ENCODE measurements at places on chromosomes 11 and 22. TPM values are rescaled to one million over a fixed set of nuclear protein-coding genes. Genes with fewer than 3 reads are reported as not detected.

ANO5 gene
- total RNA-seq = 4.0 TPM

ANO1 gene
- 11.5 TPM for total RNA-seq

DKK3 gene
- 125 TPM for total RNA-seq

CRYBB3 gene
- total RNA-seq = 0.26 TPM

OR4D5 gene
- total RNA-seq = not detected

PRR5L gene
- total RNA-seq = 18.9 TPM

PHLDA2 gene
- total RNA-seq = 8.6 TPM

OR52I2 gene
- not detected for total RNA-seq

MAPK8IP1 gene
- total RNA-seq = 2.1 TPM

RABL2B gene
- total RNA-seq = 56.4 TPM

DRD2 gene
- total RNA-seq = not detected

PANX3 gene
- total RNA-seq = not detected

POU2AF1 gene
- total RNA-seq = 9.4 TPM

FAM227A gene
- 21.3 TPM for total RNA-seq

SPI1 gene
- 52.8 TPM for total RNA-seq

MS4A2 gene
- 1.3 TPM for total RNA-seq

SHISAL1 gene
- total RNA-seq = 0.74 TPM

SLC22A9 gene
- not detected for total RNA-seq

DEFB131B gene
- not detected for total RNA-seq

CCDC73 gene
- total RNA-seq = not detected

OR8D4 gene
- total RNA-seq = not detected

PGA5 gene
- 0.30 TPM for total RNA-seq

TAF1D gene
- 70.5 TPM for total RNA-seq

IFITM10 gene
- 8.7 TPM for total RNA-seq

LRRC32 gene
- 43.0 TPM for total RNA-seq

BTBD18 gene
- not detected for total RNA-seq

TMEM191C gene
- total RNA-seq = 1.4 TPM

IL18 gene
- 40.7 TPM for total RNA-seq

KIF18A gene
- total RNA-seq = 4.9 TPM

ZNF280A gene
- total RNA-seq = not detected

HBB gene
- total RNA-seq = 512 TPM

MALAT1 gene
- total RNA-seq = 52,390 TPM

SPTY2D1 gene
- 10.0 TPM for total RNA-seq

THY1 gene
- total RNA-seq = not detected

OR5M3 gene
- total RNA-seq = not detected

PKDREJ gene
- 0.06 TPM for total RNA-seq

OR8A1 gene
- not detected for total RNA-seq

RAC2 gene
- total RNA-seq = 22.1 TPM

SYT12 gene
- total RNA-seq = 0.15 TPM

KRTAP5-7 gene
- not detected for total RNA-seq

NCAM1 gene
- total RNA-seq = 1.4 TPM

OR2D2 gene
- 0.46 TPM for total RNA-seq

YPEL4 gene
- total RNA-seq = 4.2 TPM

SLC35F2 gene
- 4.7 TPM for total RNA-seq

KCNJ5 gene
- total RNA-seq = 7.5 TPM

CTSF gene
- 28.5 TPM for total RNA-seq

ESRRA gene
- 84.8 TPM for total RNA-seq

APOC3 gene
- 4.4 TPM for total RNA-seq

ZP1 gene
- not detected for total RNA-seq

ELFN2 gene
- 1.1 TPM for total RNA-seq

GTF2H1 gene
- 22.8 TPM for total RNA-seq

DGCR6 gene
- total RNA-seq = 4.8 TPM

ABTB2 gene
- total RNA-seq = 6.3 TPM

SYCE3 gene
- total RNA-seq = 3.4 TPM

GGTLC2 gene
- not detected for total RNA-seq

Measured in upper lobe of left lung (tissue), 6 donors.